NCI-H1930 (cell line): ENCODE measurements at places on chromosomes 12 and 14.

GRCh38 chr12:49131894-49132461, 783 bp upstream of the TUBA1B start:
- no peak for DNase-seq

GRCh38 chr14:21748869-21749303, 75.3 kb upstream of the OR4E1 start:
- DNase-seq, result peak; percentile 62

GRCh38 chr12:6570264-6570887, 2.3 kb upstream of the NOP2 start:
- DNase-seq, result peak; percentile 72

- no peak for DNase-seq
Measured at GRCh38 chr12:106696681-106697417, 77.6 kb upstream of the RIC8B start.

GRCh38 chr14:38197001-38197783, 10.5 kb upstream of the SSTR1 start:
- no peak for DNase-seq
